Iris pigment epithelial cell (primary cell): ENCODE measurements at places on chromosomes 2 and 18.

- DNase-seq = peak; percentile 98
Observed at GRCh38 chr18:32383050-32383819, 87.4 kb downstream of the GAREM1 start.

GRCh38 chr2:54360055-54360792, 95.9 kb upstream of the SPTBN1 start:
- DNase-seq = peak; percentile 71

GRCh38 chr2:2183176-2183575, 147.9 kb downstream of the MYT1L start:
- DNase-seq = no peak

DNA sequence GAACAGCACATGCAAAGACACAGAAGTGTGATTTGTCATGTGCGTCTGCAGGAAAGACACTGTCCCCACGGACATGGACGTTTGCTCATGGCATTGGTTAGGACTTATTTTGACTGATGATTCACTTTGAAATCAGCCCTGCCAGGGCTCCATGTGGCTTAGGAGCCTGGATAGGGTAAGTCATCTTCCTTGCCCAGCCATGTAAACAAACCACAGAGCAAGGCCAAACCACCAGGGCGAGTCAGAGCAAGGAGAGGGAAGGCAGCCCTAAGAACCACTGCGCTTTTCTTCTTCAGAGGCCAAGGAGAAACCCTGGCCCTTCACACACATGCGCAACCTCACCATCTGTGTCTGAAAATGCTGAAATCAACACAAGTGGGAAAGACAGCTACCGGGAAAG, 88.8 kb downstream of the GFPT1 start:
- peak; percentile 95 for DNase-seq

DNA sequence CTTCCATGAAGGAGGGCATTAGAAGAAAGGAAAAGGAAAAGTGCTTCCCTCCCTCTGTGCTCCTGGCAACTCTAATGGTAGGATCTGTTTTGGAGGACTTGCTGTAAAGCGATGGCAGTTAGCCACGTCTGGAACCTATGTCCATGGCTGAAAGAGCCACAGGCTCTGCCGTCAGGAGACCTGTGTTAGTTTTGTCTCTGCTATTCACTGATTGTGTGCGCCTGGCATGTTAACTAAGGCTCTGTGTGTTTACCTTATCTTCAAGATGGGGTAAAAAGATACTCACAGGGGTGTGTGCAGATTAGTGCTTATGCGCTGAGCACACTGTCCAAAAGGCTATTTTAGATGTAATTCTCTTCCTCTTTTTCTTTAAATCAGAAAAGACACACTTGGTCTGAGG, 109.8 kb upstream of the LTBP1 start:
- no peak for DNase-seq

GRCh38 chr2:218853766-218854165, 5.8 kb upstream of the WNT6 start:
- DNase-seq = peak; percentile 37

- no peak for DNase-seq
Observed at GRCh38 chr2:49294225-49294624, 139.9 kb upstream of the FSHR start.

DNA sequence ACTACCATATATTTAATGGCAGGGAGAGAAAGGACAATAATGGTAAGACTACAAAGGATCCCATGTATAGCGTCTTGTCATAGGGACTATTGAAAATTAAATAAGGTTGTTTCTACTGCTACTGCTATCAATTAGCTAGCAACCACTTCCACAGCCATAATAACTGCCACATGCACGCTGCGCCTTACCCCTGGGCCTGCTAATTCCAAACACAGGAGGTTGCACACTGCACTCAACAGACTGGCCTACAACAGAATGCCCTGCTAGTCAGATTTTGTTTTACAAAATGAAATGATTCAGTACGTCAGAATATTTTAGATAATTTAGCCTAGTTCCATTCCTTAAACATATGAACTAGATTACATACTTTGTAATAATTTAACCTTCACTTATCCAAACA, 121.0 kb upstream of the SMAD7 start:
- no peak for DNase-seq

DNA sequence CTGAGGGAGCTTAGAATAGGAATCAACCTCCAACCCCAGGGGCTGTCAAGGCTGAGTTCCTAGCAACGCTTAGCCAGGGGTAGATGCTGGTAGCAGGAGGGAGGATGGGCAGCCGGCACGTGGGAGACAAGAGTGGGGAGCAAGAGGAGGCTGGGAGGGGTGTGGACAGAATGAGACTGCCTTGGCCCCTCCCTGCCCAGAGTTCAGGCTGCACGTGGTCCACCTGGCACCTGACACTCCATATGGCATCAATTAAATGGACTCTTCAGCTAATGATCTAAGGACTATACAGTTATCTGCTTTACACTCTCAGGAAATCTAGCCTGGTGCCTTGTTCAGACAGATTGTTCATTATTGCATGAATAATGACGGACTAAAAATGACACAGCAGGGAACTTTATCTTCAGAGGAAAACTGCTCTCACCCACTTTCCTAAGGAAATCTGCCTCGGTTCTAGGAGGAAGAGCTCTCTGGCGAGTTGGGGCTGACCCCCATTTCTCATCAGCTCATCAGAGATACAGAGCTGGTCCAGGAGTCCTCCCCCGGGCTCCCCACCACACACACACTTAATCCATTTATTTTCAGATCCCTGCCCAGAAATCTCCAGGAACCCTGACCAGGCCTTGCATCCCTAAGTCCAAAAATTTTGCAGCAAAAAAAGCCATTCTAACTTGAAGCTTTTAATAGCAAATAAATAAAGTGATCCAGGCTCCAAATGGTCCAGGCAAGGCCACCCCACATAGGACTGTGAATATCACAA, 102.1 kb upstream of the CDC42EP3 start:
- DNase-seq = no peak

DNA sequence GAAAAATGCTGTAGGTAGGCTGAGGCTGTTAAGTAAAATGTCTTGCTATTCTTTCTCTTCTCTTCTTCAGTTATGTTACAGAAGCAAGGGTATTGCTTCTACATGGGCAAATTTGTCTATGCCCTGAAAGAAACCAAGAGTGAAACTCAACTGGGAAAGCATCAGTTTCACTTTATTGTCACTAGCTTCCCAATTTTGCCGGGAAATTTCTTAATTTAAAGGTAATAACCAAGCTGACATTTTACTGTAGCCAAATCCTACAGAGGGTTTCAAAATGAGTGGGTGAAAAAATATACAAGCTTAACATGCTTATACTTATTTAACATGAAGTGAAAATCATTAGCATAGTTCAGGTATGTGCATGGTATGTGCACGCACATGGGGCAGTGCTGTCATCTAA, 3.2 kb downstream of the TANK start:
- DNase-seq = no peak
